ENCODE measurements at places on chromosomes 11 and 22.
A peak's percentile ranks its signal among the peaks of the same experiment; 100 is the strongest.

- DNase-seq: no peak
Measured at GRCh38 chr11:110279881-110280280, 16.5 kb downstream of the RDX start.

GRCh38 chr11:125001849-125002248, 47.8 kb downstream of the CCDC15 start:
- DNase-seq: no peak

DNA sequence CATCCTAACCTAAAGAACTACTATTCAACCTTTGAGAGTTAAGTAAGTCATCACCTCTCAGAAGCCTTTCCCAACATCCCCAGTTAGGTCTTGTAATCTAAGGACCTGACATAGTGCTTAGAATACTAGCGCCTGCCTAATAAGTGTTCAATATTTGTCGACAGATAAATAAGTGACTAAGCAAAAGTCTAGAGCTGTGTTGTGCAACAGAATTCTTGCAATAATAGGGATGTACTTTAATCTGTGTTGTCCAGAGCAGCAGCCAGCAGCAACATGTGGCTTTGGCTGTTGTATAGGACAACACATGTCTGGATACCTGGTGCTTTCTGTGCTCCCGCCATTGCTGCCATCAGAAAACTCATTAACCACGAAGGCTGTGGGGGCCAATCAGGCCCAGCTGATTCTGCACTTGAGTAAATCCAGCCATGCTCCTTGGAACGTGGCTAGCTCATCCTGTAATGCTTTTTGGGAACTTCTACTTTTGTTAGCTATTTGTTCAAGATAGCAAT, 66.8 kb upstream of the NTM start:
- no peak for DNase-seq

DNA sequence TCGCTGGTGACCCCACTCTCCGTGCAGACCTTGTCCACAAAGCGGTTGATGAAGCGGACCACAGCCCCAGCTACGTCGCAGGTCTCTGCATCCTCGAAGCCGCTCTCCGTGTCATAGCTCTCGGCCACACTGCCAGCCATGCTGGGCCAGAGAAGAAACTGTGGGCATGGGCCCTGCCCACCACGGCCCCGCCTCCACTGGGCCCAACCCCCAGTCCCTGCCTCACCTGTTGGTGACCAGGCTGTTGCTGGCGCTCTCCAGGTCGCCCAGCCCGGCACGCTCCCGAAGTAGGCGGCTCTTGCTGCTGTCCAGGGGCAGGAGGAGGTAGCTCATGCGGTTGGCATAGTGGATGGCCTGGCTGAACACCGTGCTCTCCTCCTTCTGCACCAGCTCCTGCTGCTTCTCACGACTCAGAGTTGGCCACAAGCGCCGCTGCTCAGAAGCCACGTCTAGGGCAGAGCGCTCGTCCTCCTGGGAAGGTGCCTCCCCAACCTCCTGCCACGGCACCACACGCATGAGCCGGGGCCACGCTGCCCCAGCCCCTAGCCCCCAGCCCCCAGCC, 12.8 kb downstream of the SBF1 start:
- DNase-seq: no peak

GRCh38 chr11:78426845-78427244, 9.2 kb upstream of the GAB2 start:
- no peak for DNase-seq

DNA sequence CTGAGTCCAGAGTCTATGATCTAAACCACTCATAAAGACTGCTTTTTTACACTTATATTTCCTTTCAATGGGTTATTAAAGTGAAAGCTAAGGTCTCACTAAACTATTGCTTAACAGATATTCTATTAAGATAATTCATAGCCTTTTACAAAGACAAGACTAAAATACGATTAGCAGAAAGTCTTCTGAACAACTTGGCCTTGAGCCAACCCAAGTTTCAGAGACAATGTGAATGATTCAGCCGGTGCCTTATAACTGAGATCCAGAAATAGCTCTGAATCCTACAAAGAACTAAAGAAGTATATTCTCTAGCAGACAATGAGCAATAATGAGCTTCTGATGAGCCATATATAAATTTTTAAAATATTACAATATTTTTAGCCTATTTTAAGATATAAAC, 41.5 kb upstream of the CARD18 start:
- DNase-seq: peak; percentile 87

DNA sequence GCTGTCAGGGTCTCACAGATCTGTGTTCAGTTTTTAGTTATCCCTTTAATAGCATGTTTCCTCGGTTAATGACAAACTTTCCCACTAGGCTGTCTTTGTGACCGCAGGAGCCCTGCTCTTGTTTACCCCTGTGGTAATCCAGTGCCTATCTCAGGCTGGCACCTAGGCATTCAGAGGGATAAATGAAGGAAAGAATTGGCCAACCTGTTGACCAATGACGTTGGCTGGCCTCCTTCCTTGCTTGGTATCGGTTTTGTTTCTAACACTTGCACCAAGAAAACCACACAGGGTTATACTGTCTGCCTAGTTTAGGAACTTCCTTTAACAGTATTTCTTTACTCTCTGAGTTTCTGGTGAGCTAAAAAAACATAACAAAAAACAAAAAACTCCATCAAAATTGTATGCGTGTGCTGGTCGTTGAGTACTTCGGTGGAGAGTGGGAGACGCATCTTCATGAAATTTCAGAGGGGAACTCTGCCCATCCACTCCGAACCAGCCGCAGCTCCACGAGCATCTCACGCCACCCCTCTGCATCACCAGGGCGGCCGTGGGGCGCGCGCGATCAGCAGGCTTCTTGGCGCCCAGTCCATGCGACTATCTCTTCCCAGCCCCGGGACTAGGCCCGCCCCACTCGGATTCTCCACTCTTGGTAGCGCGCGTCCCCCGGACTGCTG, 563 bp upstream of the ENDOD1 start:
- DNase-seq: peak; percentile 76

- no peak for DNase-seq
Measured at GRCh38 chr11:116336540-116336939, 436.2 kb downstream of the BUD13 start.

- no peak for DNase-seq
Measured at GRCh38 chr11:38305682-38306081, 1707.6 kb upstream of the RAG2 start.

DNA sequence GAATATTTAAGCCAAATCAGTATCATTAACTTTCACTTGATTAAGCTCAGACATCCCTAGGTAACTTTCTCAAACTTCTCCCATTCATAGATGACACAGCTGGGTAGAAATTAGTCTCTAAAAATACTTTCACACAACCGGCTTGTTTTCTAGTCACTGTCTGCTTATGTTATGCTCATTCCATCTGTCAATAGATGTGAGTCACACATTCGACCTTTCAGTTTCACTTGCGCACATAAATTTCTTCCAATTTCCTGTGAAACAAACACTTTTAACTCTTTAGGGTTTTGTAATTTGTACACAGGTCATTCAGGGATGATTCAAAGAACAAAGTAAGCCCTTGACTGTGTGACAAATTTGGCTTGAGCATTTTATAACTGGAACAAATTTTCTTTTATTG, 723.0 kb downstream of the KCNA4 start:
- DNase-seq: no peak

DNA sequence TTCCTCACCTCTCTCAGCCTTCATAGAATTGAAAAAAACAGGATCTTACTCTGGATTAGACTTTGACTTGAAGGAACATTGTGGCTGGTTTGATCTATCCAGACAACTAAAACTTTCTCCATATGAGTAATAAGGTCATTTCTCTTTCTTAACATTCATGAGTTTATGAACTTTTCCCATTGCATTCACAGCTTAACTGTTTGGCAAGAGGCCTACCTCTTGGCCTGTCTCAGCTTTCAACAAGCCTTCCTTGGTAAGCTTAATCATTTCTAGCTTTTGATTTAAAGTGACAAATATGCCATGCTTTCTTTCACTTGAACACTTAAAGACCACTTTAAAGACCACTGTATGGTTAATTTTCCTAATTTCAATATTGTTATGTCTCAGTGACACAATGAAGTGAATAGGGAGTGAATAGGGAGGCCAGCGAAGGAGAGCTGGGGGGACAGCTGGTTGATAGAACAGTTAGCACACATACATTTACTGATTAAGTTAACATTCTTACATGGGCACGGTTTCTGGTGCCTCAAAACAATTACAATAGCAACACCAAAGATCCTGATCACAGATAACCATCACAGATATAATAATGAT, 17.0 kb downstream of the IMMP1L start:
- no peak for DNase-seq

DNA sequence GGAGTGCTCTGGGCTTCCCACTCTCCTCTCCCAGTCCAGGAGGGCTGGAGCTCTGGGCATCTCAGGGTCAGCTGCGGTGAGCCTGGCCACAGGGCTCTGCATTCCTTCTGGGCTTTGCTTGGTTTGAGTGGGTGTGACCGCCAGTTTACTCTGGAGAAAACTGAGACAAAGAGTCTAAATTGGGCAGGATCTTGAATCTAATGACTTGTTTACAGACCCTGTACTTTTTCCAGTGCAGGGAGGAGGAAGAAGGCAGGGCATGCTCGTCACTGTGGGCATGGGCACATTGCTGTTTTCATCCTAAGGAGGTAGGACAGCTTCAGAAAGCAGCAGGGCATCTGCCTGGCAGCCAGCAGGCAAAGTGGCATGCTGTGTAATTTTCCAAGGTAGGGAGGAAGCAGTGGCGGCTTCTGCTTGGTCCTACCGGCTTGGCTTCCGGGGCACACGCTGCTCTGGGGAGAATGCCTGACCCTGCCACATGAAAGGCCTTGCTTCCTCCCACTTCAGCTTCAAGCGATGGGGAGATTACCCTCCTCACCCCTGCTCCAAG, 22.9 kb downstream of the FLI1 start:
- DNase-seq: peak; percentile 26

- no peak for DNase-seq
Measured at GRCh38 chr22:37459206-37459605, 27.0 kb downstream of the MFNG start.

- no peak for DNase-seq
Measured at GRCh38 chr11:78022397-78023396, at the start of gene KCTD14. Gene KCTD14 (minus strand): TSS chr11:78023276. CDS start chr11:78023249, 27 bp downstream.

- no peak for DNase-seq
Measured at GRCh38 chr11:646214-646613, 9.1 kb downstream of the DRD4 start.

DNA sequence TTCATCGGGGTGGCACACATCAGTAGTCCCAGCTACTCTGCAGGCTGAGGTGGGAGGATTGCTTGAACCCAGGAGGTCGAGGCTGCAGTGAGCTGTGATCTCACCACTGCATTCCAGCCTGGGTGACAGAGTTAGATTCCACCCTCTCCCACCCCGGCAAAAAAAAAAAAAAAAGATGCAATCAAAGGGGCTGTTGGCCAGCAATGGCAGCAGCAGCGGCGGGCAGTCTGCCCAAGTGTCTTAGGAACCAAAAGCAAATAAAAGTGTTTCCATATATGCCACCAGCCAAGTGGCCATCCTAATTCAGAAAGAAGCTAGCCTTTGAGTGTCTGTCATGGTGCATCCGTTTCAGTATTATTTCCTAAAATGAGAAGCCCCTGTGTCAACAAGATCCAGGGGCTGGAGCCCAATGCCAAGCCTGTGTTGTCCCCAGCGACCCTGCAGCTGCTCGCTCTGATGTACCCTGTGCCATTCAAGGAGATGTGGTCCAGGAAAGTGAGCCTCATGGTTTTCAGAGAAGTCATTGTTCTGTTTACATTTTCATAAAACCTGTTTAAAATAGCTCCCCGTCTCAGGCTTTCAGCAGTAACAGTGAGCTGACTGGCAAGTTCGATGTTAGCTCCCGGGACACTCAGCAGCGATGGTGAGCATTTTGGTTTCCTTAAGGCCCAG, 12.5 kb downstream of the CDPF1 start:
- no peak for DNase-seq

GRCh38 chr11:76782531-76783293, 444 bp upstream of the TSKU start:
- peak; percentile 46 for DNase-seq

- no peak for DNase-seq
Measured at GRCh38 chr22:40021401-40022000, 26.7 kb downstream of the FAM83F start.

Measured in suppressor macrophage treated with lipopolysaccharide for 4 hours (primary cell).